ENCODE measurements at places on chromosomes 1 and 21. TPM values are rescaled to one million over a fixed set of nuclear protein-coding genes. Genes with fewer than 3 reads are reported as not detected.

Gene CTPS1
- 48.0 TPM for total RNA-seq

Gene MYOM3
- under 0.01 TPM for total RNA-seq

Gene MYOC
- not detected for total RNA-seq

Gene FNDC10
- total RNA-seq: 2.6 TPM

Gene C1orf87
- not detected for total RNA-seq

Gene C1orf167
- total RNA-seq: not detected

Gene RAB13
- total RNA-seq: 36.7 TPM

Gene BTBD19
- 13.0 TPM for total RNA-seq

Gene STPG1
- 4.2 TPM for total RNA-seq

Gene KRTAP12-2
- not detected for total RNA-seq

Gene ST6GALNAC3
- total RNA-seq: 1.3 TPM

Gene CIART
- total RNA-seq: 6.5 TPM

Gene KCNE1
- under 0.01 TPM for total RNA-seq

Gene ACOT7
- total RNA-seq: 17.3 TPM

Gene TRIM46
- 6.5 TPM for total RNA-seq

Gene CELA3B
- total RNA-seq: not detected

Gene PTPN22
- 0.86 TPM for total RNA-seq

Gene STIL
- total RNA-seq: 21.2 TPM

Gene PEF1
- total RNA-seq: 78.3 TPM

Gene NUP210L
- not detected for total RNA-seq

Gene DNAI4
- 9.9 TPM for total RNA-seq

Gene NPR1
- total RNA-seq: 1.6 TPM

Gene LCE3E
- not detected for total RNA-seq

Gene AMPD1
- not detected for total RNA-seq

Gene CD247
- total RNA-seq: not detected

Gene OPRD1
- not detected for total RNA-seq

Gene PEX11B
- total RNA-seq: 19.0 TPM

Gene IL19
- 1.7 TPM for total RNA-seq

Gene ETNK2
- 12.2 TPM for total RNA-seq

Gene FCGR3B
- total RNA-seq: not detected

Gene CAMK2N1
- 8.4 TPM for total RNA-seq

Gene TIPRL
- 45.3 TPM for total RNA-seq

Gene EPHA2
- total RNA-seq: 47.0 TPM

Gene WNT4
- 0.43 TPM for total RNA-seq

Gene CDCA8
- 6.1 TPM for total RNA-seq

Gene PPIAL4G
- total RNA-seq: not detected

Gene FAM89A
- total RNA-seq: 7.7 TPM

Gene PRDX6
- total RNA-seq: 611 TPM

Gene NIT1
- total RNA-seq: 23.2 TPM

Gene KCNE2
- total RNA-seq: not detected

Gene DFFB
- total RNA-seq: 4.7 TPM

Gene GSTM1
- not detected for total RNA-seq

Gene NUP133
- total RNA-seq: 34.5 TPM

Gene KIF2C
- 26.8 TPM for total RNA-seq

Gene SPRR2G
- not detected for total RNA-seq

Gene TMEM54
- total RNA-seq: 17.4 TPM

Gene HAPLN2
- total RNA-seq: not detected

Gene AK5
- total RNA-seq: 123 TPM

Gene HAO2
- total RNA-seq: not detected

Gene CFAP126
- not detected for total RNA-seq

Gene TXNDC12
- 57.0 TPM for total RNA-seq

Gene NR1I3
- total RNA-seq: not detected

Gene HCRTR1
- total RNA-seq: under 0.01 TPM

Gene PODN
- 8.7 TPM for total RNA-seq

All from fibroblast of villous mesenchyme (primary cell).